ENCODE measurements at places on chromosomes 12 and 14.

DNA sequence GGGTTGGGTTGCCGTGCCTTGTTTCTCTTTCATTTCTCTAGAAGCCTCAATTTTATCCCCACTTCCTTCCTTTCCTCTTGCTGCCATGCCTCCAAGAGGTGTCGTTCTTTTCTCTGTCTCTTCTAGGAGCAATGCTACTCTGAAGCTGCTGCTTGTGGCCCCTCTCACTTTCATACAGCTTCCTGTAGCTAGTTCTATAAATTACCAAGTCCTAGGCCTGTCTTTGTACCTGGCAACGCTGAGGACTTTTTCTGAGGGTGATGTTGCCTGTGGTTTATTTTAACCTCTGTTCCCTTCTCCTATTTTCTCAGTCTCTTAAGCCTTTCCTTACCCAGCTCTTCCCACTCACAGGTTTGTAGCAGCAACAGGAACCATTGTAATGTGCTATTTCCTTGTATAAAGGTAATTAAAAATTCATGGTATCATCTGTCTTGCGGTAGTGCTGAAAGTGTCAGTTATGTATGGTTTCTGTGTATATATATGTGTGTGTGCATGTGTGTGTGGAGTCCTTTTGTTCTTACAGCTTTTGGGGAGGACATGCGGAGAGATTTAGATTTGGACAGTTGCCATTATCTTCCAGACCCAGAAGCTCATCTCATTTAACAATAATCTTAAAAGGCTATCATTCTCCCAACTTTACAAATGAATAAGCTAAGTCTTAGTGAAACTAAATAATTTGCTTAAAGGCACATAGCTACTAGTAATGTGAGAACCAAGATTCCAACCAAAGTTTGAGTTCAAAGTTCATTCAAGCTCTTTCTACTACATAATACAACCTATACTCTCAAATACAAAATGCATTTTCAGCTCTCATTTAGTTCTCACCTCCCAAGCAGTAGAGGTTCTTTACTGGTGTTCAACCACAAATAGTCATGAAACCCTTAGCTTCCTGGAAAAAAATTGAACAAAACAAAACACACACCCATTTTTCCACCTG is 43.8 kb downstream of the DDHD1 start:
- peak; percentile 5 for DNase-seq

GRCh38 chr14:66824251-66824650 is 316.3 kb downstream of the GPHN start:
- DNase-seq, result no peak

GRCh38 chr14:71411738-71412137 is 504.5 kb downstream of the PCNX1 start:
- no peak for DNase-seq

- DNase-seq, result no peak
These were observed 88.3 kb upstream of the AMN1 start for GRCh38 chr12:31817120-31817519.

GRCh38 chr12:67632005-67632404 is 16.5 kb upstream of the DYRK2 start:
- no peak for DNase-seq

DNA sequence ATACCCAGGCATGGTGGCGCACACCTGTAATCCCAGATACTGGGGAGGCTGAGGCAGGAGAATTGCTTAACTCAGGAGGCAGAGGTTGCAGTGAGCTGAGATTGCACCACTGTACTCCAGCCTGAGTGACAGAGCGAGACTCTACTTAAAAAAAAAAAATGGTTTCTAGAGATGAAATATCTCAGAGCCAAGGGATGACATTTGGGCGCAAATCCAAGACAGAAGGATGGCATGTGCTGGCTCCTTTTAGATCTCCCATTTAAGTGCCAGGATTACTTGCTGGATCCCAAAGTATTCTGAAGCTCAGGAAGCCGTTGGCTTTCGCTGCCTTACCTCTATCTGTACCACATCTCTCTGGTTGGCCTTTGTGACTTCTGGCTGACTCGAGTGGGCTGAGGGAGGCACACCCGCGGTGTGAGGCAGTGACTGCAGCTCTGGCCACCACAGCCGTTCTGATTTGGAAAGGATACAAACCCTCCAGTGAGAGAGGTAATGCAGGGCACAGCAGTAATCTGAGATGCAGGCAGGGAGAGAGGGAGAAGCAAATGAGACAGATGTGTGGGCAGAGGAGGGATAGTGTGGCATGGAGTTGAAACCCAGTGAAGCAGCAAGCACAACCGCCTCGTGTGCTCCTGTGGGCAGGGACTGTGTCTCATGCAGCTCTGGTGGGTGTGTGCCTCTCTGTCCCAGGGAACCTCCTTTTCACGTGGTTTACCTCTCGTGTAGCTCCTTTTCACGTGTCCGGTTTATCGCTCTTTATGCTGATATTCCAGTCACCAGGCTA is 4.9 kb downstream of the B4GALNT3 start:
- no peak for DNase-seq

GRCh38 chr14:87601036-87601435 is 391.9 kb downstream of the GALC start:
- no peak for DNase-seq

DNA sequence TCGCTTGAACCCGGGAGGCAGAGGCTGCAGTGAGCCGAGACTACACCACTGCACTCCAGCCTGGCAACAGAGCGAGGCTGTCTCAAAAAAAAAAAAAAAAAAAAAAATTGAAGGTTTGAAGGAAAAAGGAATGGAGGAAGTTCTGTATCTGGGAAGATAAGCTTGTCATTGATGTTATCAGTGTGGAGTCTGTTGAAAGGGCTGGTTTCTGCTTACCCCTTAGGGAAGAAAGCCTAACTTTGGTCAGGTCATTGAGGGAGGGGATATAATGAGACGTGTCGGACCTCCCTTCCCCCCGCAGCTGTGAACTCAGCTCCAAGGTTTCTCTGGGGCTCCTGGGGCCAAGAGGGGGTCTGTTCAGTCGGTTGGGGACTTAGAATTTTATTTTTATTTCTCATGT is 16.4 kb downstream of the DAO start:
- DNase-seq, result no peak

GRCh38 chr14:99200654-99201005 is 71.4 kb downstream of the BCL11B start:
- no peak for DNase-seq

- no peak for DNase-seq
These were observed 150.9 kb upstream of the GRIP1 start for GRCh38 chr12:66829660-66830325.

DNA sequence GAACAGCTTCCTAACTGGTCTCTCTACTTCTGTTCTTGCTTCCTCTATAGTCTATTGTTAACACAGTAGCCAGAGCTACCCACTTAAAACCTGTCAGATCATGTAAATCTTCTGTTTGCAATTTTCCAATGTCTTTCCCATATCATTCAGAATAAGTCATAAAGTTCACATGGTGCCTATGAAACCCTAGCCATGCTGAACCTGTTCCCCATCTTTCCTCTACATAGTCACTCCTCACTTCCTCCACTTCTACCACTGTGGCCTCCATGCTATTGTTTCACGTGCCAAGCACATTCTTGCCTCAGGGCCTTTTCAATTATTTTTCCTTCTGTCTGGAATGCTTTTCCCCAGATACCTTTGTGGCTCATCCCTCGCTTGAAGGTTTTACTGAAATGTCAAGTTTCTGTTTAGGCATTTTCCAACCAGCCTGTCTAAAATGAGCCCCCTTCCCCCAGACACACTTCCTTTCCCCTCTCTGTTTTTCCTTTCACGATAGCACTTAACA is 132.1 kb downstream of the DYRK2 start:
- no peak for DNase-seq

All from activated CD4-positive, CD25-positive, alpha-beta regulatory T cell (primary cell).